CD4-positive, alpha-beta T cell treated with Interleukin-6 at 100 ng/mL for 8 hours (primary cell): ENCODE measurements at places on chromosomes 5 and 9.

DNA sequence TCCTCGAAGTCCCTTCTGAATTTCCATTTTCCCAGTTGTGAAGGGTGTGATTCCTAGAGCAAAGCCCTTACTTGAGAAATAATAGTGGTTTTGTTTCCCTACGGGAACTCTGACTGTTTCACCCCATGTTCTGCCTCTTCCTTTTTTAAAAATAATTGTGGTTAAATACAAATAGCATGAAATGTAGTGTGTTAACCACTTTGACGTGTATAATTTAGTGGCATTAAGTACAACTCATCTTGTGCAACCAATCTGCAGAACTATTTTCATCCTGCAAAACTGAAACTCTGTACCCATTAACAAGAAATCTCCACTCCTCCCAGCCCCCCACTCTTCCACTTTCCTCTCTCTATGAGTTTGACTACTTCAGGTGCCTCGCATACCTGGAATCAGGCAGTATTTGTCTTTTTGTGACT is 35.6 kb upstream of the HAND1 start:
- DNase-seq, result no peak

GRCh38 chr5:93221-93980 is 1.4 kb downstream of the PLEKHG4B start:
- DNase-seq, result no peak

- DNase-seq, result no peak
Measured at GRCh38 chr9:27645161-27645840, 72.0 kb upstream of the C9orf72 start.

DNA sequence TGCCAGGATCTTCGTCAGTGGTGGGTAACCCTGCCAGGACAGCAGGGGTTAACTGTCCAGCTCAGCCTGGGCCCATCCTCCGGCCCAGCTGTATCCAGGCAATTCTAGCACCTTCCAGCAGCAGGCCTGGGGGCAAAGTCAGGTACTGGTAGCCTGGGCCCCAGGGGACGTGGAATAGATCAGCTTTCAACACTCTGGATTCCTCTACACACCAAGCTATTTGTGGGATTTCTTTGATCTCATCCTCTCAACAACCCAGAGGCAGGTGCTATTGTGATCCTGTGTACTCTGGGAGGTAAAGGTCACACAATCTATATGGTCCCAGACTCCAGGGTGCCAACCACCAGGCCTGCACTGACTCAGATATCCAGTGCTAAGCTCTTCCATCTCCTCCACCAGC is 8.7 kb upstream of the SPOUT1 start:
- no peak for DNase-seq

GRCh38 chr5:10393491-10393890 is 40.0 kb downstream of the MARCHF6 start:
- no peak for DNase-seq

- DNase-seq, result no peak
Measured at GRCh38 chr5:72151646-72152045, 44.4 kb downstream of the MAP1B start.

DNA sequence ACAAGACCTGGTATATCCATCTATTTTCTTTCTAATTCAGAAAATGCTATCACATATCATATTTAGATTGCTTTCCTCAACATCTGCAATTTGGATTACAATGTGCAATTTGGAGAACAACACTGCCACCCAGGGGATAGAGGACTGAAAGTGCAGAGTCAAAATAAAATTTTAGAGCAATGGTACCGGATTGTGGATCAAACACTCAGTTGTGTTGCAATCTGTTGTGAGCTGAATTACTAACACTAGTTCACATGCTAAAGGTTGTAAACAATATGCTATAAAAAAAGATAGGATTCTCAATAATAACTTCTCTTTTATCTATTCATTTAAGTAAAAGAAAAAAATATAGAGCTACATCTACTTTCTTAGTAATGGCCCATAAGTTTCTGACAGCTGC is 11.9 kb upstream of the SRFBP1 start:
- no peak for DNase-seq

- no peak for DNase-seq
Measured at GRCh38 chr9:133670466-133670865, 34.3 kb downstream of the DBH start.

DNA sequence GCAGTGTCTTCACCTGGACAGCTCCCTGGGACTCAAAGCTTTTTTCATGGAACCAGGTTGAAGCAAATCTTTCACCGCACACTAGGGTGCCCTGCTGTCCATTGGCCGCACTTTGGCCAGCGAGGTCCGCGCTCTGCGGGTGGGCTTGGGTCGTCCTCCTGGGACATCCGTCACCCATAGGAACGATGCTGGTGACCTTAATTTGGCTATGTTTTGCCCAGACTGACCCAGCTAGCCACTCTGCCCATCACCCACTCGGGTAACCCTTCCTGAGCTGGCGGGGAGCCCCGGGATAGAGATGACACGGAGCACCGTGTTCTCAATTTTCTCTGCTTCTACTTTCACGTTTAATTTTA is 25.9 kb downstream of the ZDHHC11B start:
- no peak for DNase-seq

GRCh38 chr5:161022151-161022550 is 170.1 kb upstream of the ATP10B start:
- DNase-seq, result no peak

- no peak for DNase-seq
Measured at GRCh38 chr5:74556006-74556405, 84.5 kb downstream of the ENC1 start.

DNA sequence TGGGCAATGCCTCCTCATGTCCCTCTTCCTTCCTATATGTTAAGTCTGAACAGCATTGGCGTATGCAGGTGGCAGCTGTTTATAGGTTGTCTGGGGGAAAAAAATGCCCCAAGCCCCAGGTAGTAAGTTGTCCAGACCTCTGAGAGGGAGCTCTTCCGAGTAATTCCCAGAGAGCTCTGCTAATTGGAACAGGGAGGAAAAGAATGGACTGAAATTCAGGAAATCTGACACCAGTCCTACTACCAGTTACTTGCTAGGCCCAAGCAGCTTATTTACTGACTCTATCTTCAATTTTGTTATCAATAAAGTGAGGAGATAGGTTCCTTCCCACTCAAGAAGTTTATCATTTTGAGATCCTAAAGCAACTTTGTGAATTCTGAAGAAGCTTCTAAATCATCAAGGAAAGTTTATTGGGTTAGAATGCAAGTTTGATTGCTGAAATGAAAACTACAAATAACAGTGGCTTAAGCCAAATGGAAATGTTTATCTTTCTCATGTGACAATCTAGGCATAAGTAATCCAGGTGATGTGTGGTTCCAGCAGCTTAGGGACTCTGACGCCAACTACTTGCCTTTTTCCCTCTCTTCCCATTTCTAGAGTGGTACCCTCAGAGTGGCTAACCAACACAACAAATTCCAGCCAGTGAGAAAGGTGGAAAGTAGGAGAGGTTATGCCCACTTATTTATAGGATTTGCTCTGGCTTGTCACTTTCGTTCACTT is 5.6 kb downstream of the STK32A start:
- DNase-seq, result no peak

DNA sequence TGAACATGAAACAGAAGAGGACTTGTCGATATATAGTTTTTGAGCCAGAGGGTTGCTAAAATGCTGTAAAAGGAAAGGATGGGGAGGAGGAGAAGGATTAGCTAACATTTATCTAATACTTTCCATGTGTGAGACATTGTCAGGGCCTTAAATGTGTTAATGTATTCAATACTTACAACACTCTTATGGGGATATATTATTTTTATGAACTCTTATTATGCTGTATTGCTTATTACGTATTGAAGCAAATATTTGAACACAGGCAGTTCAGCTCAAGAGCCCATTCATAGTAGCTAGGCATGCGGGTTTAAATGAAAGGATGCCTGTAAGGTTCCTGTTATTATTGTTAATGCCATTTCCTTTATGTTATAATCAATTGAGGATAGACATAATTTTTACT is 391.5 kb downstream of the CCDC171 start:
- no peak for DNase-seq

- no peak for DNase-seq
Measured at GRCh38 chr9:23563517-23563916, 262.5 kb downstream of the ELAVL2 start.

DNA sequence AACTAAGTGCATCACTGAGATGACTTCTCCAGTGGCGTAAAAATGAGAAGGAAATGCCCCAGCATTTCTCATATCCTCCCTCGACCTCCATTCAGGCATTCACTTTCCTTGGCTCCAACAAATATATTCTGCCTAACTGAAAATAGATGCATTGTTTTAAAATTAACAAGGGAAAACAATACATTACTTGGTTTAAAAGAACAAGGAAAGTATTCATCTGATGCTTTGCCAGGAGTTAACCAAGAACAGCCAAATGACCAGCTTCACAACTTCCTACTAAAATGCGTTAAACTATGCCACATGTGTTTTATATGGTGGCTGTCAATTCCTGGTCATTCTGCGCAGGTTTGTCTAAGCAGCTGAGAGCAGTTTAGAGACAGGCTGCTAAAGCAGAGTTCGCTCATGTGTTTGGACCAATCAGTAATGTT is 121.4 kb downstream of the GNAQ start:
- DNase-seq, result no peak

DNA sequence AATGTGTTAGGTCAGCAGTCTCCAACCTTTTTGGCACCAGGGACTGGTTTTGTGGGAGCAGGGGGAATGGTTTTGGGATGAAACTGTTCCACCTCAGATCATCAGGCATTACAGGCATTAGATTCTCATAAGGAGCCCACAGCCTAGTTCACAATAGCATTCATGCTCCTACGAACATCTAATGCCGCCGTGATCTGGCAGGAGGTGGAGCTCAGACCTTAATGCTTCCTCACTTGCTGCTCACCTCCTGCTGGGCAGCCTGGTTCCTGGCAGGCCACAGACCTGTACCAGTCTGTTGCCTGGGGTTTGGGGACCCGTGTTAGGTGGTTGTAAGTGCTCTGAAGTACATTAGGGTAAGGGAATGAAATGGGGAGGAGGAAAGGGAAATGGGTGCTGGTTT is 9.7 kb upstream of the CTNNA1 start:
- DNase-seq, result no peak

- DNase-seq, result no peak
Measured at GRCh38 chr5:96172436-96172835, 210.8 kb upstream of the ELL2 start.

DNA sequence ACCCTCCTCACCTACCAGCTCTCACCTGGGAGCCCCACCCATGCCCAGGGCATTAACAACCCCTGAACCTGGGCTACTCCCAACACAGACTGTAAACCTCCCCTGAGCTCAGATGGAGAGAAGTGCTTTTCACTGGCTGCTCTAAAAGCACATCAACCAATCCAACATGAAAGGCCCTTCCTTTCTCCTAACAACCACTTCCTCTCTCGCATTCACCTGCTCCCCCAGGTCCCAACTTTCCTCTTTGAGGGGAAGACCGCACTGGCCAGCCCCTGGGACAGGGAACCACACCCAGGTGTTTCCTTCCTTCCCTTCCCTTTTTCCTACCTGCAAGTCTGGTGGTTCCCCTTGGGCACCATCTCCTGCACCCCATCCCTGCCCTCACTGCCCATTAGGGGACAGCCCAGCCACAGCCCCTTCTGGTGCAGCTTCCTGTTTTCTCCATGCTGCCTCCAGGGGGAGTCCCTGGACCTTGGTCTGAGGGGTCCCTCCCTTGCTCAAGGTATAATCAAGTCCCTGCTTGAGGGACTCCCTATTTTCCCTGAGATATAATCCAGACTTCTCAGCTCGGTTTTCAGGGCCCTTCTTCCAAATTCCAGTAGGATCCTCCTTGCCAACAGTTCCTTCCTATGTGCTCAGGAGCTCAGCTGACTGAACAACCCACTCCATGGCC is 30.5 kb upstream of the DAB2IP start:
- DNase-seq, result no peak

DNA sequence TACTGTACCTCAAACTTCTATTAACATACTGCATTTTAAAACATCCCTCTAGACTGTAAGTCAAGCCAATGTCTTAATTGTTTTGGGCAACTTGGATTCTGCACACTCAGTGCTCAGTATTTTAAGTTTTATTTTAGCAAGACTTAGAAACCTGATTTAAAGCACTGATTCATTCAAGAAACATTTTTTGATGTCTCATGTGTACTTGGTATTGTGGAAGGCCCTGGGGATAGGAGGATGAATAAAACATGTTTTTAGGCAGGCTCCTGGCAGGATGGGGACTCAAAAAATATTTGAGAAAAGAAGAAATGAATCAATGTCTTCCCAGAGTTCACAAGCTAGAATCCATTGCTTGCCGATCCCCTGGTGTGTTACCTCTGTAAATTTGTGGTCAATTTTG is 334.0 kb upstream of the PUM3 start:
- no peak for DNase-seq

DNA sequence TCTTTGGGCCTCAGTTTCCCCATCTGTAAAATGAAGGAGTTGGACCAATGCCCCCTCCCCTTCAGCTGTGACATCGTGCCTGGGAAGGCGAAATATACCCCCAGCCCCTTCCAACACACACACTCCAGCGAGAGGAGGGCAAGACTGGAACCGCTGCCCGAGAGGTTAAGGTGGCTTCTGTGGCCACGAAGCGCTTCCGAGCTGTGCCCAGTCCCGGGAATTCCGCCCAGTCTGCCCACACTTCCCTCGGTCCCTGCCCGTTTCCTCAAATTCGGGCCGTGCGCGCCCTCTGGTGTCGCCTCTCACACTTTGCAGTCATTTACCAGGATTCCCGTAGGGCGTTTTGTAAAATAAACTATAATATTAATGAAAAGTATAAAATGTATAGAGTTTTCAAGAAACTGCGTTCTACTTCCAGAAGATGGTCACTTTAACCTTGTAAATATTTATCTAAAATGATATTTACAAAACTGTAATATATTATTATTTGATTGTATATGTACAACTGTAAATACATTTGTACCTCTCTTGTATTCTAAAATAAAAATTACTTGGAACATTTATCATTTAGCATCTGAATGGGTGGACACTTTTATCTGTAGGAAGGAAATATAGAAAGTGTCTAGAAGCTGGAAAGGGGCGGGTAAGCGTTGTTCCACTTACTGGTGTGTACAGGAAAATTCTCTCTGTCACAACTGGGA is 11.0 kb upstream of the EXOSC2 start:
- peak; percentile 56 for DNase-seq

DNA sequence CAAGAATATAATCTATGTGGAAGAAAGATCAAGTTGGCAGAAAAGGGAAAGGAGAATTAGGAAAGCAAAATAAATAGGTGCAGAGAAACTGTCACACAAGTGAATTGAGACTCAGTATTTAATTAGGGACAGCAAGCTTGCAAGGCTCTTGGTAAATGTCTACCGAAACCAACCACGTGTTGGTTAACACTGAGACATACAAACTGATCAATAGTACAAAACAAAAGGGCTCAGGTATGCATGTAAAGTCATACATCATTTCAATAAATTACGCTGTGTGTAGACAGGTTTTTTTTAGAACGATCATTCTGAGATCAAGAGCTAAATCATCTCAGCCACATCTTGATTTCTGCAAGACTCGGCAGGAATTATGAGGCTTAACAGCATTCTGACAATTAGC is 225.4 kb downstream of the EBF1 start:
- DNase-seq, result no peak

GRCh38 chr5:113606298-113607134 is 93.0 kb downstream of the YTHDC2 start:
- peak; percentile 46 for DNase-seq
